ENCODE measurements at places on chromosomes 4 and X. TPM values are rescaled to one million over a fixed set of nuclear protein-coding genes. Genes with fewer than 3 reads are reported as not detected.

The USP51 gene
- polyA plus RNA-seq, result 12.7 TPM

DNA sequence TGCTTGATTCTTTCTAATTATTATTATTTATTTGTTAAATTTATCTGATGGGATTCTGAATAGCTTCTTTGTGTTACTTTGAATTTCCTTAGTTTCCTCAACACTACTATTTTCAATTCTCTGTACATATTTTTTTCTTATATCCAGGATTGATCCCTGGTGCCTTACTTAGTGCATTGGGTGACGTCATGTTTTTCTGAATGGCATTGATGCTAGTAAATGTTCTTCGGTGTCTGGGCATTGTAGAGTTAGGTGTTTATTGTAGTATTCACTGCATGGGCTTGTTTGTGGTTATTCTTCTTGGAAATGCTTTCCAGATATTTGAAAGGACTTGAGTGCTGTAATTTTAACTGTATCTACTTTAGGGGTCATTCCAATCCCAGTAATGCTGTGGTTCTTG lies 938.1 kb downstream of the FAM133A start:
- no peak for DNase-seq

The NEXMIF gene
- 2.1 TPM for polyA plus RNA-seq

The MAPK10 gene
- 84.6 TPM for polyA plus RNA-seq

- DNase-seq, result peak; percentile 49
These were observed 43.2 kb downstream of the TMEM144 start for GRCh38 chr4:158253350-158253980.

DNA sequence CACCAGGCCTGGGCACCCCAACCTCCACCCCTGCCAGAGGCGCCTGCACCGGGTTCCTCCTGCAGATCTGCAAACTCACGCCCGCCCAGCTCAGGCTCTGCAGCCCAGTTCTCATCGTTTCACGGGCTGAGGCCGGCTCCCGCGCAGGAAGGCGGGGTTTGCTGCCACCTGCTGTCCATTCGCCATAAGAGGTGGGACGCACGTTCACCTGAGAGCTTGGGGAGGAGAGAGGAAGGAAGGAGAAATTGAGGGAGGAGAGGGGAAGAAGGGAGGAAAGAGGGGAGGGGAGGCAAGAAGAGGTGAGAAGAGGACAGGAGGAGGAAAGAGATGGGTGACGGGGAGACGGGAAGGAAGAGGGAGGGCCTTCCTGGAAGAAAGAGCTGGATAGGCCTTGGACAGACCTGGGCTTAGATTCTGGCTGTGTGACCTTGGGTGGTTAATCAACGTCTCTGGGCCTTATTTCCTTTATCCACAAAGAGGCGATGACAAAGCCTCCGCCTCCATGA lies 114.5 kb downstream of the ADRA2C start:
- peak; percentile 68 for DNase-seq

- peak; percentile 4 for DNase-seq
These were observed 2412.8 kb downstream of the ARAP2 start for GRCh38 chr4:33831442-33832066.

The DMP1 gene
- 0.07 TPM for polyA plus RNA-seq

DNA sequence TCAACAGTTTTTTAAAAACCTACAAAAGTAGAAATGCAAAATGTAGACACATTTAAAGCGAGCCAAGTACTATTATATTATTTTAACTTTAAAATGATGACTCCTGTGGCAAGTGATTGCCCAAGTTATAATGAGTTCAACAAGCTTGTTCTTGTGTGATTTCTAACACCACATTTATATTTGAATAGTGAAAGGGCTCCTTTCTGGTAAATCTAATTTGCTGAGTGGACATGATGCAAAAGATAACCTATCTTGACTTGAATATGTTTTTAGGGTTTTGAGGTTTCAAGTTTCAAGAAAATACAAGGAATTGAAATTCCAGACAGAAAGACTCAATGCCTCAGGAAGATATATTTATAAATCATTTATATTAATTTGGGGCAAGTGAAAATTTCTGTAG lies 1.1 kb upstream of the EPGN start:
- DNase-seq, result no peak

- no peak for DNase-seq
These were observed 107.6 kb downstream of the PRDM5 start for GRCh38 chr4:120814886-120815285.

The GUCY1A1 gene
- polyA plus RNA-seq, result 84.8 TPM

GRCh38 chr4:125346616-125347015 lies 31.9 kb downstream of the FAT4 start:
- no peak for DNase-seq

- no peak for DNase-seq
These were observed 7.2 kb downstream of the IBSP start for GRCh38 chr4:87806520-87806919.

The CT83 gene
- polyA plus RNA-seq, result not detected

DNA sequence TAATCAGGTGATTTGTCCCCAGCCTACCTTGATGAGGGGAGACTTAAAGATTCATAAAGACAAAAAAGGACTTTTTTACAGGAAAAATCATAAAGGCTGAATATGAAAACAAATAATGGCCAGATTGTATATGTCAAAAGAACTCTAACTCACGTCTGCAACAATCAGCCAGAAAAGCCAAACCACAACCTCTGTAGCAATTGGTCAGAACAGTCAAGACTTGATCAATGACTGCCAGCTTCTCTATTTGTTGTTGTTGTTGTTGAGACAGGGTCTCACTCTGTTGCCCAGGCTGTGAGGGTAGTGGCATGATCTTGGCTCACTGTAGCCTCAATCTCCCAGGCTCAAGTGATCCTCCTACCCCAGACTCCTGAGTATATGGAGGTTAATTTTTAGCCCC lies 35.9 kb upstream of the PPA2 start:
- DNase-seq, result no peak

- no peak for DNase-seq
These were observed 50.2 kb upstream of the FAM9A start for GRCh38 chrX:8851231-8851886.

GRCh38 chr4:107442538-107443111 lies 277.4 kb downstream of the PAPSS1 start:
- DNase-seq, result peak; percentile 14

DNA sequence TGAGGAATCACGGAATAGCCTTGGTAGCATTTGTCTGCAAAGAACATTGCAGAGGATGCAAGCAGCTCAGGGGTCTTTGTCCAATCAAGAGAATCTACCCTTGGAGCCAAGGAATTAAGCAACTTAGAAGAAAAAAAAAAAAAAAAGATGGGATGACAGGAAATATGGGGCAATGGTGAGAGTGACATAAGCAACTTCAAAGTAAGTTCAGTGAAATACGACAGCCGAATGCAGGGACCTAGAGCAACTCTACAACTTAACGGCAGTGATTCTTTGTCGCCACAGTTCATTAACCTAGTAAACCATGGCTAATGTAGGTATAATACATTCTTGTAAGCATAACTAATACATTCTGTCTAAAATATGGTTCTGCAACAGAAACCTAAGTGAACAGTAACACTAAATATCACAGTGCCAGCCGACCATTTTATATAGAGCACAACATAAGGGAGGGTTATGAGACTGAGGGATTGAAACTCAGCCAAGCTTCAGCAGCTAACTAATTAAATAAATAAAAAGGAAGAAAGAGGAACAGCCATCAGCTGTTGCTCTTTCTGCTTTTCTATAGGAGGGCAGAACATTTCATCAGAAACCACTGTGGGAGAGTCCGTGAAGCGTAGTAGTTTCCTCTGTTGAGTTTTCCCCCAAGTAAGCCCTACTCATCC lies 74.7 kb downstream of the PPARGC1A start:
- DNase-seq, result peak; percentile 52

DNA sequence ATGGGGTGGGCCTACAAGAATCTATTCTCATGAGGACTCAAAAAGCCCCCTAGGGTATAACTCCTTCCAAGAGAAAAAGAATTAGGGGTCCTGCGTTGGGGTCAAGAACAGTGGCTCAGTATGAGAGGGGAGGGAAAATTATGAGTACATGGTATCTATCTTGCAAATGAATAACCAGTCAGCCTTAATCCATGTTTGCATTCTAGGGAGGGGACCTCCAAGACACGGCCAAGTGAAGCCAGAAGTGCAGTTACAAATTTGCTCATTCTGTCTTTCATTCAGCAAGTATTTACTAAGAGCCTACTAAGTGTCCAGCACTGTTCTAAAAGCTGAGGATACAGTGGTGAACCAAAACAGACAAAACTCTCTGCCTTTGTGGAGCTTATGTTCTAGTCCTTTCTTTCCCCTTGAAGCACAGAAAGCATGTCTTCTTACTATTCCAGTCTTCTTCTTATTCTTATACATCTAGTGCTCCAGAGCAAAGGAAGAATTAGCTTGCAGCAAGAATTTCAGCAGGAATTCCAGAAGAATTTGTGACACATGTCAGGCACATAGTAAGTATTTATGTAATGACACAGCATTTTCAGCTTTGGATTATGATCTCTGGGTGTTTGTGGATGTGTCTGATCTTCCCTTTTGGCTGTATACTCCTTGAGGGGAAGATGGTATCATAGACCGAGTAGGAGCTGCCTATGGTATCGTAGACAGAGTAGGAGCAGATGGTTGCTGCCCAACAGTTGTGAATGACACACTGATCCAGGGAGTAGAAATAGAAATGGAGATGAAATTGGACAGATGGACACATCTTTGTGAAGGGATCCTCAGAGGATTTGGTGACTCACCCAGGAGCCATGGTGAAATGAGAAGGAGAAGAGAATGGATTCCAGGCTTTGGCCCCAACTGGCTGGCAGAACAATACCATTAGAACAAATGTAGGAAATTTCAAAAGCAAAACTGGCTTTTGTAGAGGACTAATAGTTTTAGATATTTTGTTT lies 75.9 kb downstream of the COQ2 start:
- DNase-seq, result no peak

GRCh38 chrX:136778020-136778419 lies 2.7 kb downstream of the ARHGEF6 start:
- DNase-seq, result no peak

The KLHL13 gene
- 73.1 TPM for polyA plus RNA-seq

GRCh38 chrX:40496728-40497127 lies 84.0 kb upstream of the ATP6AP2 start:
- no peak for DNase-seq

The ATP1B4 gene
- 0.19 TPM for polyA plus RNA-seq

GRCh38 chr4:154120690-154121345 lies 331.9 kb upstream of the SFRP2 start:
- DNase-seq, result no peak

GRCh38 chr4:16713271-16713670 lies 185.2 kb downstream of the LDB2 start:
- DNase-seq, result no peak

- no peak for DNase-seq
These were observed 538.2 kb downstream of the KCNIP4 start for GRCh38 chr4:21410372-21410771.

The COL4A6 gene
- polyA plus RNA-seq, result 18.6 TPM

The IDUA gene
- 19.0 TPM for polyA plus RNA-seq

The XK gene
- polyA plus RNA-seq, result 1.1 TPM

The PCDH19 gene
- polyA plus RNA-seq, result 2.3 TPM

The PQBP1 gene
- 84.2 TPM for polyA plus RNA-seq

DNA sequence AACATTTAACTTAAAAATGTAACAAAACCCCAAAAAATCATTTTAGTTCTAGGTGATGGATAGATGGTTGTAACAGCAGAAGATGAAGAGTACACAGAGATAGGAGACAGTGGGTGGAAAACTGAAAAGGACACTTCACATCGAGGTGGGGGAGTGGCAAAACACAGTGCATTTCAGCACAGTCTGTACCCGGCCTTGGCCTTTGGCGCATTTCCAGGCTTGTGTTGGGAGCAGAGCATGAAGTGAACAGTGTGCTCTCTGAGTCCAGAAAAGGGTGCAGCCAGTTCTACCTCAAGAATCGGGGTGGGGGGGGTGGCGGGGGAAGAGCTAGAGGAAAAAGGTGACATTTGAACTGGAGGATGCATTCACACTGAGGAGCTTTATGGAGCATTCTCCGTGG lies 4.3 kb downstream of the TSPYL2 start:
- DNase-seq, result no peak

GRCh38 chr4:125773502-125773901 lies 458.7 kb downstream of the FAT4 start:
- no peak for DNase-seq

DNA sequence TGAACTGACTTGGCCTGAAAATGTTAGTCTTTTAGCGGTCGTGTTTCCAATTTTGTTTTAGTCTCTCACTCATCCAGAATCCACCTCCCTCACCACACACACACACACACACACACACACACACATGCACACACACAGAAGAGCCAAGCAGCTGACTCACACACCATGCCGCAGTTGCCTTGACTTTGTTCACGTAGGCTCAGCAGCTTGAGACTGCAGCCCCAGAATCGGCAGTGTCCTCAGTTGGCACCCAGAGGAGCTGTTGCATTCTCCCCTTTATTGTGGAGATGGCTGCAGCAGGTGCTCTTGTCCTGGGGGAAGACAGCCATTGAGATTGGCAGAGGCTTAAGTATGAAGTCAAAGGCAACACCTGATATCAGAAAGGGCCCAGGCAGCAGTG lies 20.9 kb upstream of the XPNPEP2 start:
- DNase-seq, result no peak

DNA sequence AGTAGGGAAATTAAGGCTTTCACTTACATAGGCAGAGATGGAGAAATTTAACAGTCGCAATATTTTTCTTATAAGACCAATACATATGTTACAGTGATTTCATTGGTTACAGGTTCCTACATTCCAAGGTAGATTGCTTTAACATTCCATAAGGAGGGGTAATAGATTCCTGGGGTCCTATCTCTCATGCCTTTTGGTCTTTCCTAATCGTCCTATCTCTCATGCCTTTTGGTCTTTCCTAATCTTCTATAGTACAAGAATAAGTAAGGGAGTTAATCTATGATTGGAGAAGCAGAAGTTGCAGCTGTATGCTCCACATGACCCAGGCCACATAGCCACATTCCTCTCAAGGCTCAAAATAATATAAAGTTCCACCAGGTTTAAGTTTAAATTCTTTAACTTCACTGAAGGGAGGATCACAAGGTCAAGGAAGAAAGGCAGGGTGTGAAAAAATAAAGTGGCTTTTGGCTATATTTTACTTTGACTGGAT lies 285.0 kb upstream of the BOD1L1 start:
- DNase-seq, result no peak

- no peak for DNase-seq
These were observed 45.0 kb upstream of the CPLX1 start for GRCh38 chr4:870951-871350.

DNA sequence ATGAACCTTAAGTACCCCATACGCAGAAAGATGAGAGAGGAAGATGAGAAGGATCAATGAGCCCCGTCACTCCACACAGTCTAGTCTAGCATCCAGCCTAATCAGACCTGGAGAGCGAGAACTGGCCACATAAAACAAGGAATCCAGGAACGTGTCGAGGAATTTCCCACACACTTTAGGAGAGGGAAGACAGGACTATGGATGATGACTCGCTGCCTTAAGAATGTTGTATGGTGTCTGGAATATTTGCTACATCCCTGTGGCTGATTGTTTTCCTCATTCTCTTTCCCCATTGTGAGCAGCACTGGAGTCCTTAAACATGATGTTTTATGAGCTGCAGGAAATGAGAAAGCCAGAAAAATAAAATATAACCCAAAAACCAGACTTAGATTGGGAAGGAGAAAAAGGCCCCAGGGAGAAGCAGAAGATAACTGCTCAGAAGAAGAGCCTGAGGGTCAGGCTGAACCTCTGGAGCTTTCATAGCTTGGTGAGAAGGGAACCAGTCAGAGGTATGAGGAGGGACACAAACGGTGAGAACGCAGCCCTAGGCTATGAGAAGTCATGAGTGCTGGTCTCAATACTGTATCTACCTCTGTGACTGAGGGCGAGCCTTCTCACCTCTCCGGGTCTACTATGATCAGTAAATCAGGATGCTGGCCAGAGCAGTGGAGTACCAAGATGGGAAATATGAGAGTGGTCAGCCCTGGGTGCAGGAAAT lies 139.5 kb upstream of the NOCT start:
- DNase-seq, result no peak

The HCFC1 gene
- 58.4 TPM for polyA plus RNA-seq
